ENCODE measurements at places on chromosomes 2 and 18.

DNA sequence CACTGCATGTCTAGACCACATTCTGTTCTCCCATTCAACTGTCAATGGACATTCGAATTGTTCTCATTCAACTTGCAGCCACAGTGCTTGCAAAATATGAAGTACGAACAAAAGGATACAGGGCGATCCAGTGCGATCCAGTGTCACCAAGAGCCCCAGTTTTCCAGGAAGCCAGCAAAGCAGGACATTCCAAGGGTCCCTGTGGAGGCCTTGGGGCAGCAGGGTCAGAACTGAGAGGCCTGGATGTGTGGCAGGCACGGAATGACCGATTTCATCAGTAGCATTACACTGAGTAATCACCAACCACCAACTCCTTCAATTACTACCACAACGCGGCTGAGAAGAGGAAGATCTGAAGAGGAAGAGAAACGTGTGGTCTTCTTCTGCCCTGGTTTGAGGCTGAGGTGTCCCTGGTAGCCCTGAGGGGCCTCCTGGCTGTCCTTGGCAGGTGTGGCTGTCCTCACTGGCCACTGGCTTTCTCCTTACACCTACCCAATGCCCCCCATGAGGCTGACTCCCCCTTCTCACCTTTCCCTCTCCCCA is 172.7 kb upstream of the FHL2 start:
- DNase-seq, result no peak

DNA sequence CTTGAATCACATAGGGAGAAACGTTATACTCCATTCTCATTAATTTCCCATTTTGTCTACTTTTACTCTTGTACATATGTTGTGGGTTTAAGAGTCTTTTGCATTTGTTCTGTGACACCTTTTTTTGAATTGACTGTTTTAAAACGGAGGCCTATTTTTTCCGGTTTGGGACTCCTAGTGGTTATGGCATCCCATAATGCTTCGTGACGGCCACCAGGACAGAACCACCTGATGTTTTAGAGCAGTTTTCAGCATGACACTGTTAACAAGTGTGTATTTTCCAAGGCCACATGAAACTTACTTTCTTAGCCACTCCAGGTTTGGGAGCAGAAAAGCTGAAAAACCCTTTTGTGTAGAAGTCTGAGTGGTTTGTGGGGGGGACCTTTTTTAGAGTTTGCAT is 8.4 kb downstream of the SOX11 start:
- no peak for DNase-seq

GRCh38 chr18:56542476-56542875 is 95.9 kb downstream of the TXNL1 start:
- DNase-seq, result no peak

DNA sequence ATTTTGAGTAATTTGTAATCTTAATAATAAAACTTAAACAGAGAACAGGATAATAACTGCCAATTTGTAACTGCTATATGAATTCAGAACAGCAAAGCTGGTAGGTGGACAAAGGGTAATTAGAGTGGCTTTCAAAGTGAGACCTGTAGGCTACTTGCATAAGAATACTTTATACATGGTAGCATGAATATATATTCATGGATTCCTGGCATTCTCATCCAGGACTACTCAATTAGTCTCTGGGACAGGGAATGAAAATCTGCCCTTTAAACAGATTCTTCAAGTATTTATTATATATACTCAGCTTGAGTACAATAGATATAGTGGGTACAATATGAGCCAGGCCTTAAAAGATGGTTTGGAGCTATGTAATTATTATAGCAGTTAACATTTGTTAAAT is 419.9 kb downstream of the PIK3C3 start:
- DNase-seq, result no peak

DNA sequence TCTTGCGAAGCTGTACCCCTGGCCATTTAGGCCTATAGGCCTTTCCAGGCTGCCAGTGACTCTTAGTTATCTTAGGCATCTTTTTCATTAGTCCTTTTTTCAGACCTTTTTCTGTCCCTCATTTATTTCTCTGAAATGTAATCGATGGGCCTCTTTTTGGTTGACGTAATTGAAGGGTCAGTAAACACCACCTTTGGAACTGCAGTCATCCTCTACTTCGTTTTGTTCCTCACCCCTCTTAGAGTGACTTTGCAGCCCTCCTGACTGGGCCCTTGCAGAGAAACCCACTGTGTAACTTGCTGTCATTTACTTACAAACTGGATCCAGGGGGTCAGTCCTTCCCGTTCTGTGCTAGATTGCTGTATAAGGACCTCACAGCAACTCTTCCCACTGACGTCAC is 23.2 kb downstream of the CENPO start:
- DNase-seq, result no peak

DNA sequence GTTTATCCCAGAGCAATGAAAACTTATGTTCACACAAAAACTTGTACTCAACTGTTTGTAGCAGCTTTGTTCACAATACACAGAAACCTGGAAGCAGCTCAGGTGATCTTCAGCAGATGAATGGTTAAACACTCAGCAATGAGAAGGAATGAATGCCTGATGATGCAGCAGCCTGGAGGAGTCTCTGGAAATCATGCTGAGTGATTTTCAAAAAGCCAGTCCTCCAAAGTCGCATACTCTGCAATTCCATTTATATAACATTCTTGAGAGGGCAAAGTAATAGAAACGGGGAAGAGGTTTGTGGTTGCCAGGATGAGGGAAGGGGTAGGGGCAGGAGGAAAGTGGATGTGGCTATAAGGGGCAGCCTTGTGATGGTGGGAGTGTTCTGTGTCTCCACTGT is 108.1 kb downstream of the CTIF start:
- no peak for DNase-seq
